ENCODE measurements at places on chromosomes 1 and 21.

GRCh38 chr1:111217183-111217910, 10.2 kb upstream of the CHI3L2 start:
- DNase-seq = no peak

DNA sequence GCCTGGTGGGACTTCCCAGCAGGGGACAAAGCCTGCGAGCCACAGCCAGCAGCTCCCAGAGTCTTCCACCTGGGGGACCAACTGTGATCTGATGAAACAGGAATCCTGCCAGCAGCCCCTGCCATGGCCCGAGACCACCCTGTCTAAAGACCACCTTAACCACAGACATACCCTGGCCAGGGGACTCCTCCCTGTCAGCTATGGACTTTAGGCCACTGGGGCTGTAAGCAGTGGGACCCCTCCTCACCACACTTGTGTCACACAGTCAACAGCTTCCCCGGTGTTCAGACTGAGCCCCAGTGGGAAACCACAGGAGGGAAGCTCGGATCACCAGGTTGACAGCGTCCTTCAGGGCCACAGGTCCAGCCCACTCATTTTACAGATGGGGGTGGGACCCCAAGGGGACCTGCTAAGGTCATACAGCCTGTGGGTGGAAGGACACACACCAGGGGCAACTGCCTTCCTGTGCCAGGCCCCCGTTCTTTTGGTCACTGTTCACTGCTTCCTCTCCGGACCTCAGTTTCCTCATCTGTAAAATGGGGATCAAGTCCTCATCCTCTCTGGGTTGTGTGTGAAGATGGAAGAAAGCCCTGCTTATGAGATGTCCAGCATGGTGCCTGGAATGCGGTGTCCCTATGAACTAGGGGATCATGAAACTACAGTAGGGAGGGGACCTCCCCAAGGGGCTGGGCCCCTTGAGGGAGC, 11.4 kb downstream of the EPHA2 start:
- no peak for DNase-seq

GRCh38 chr1:162373072-162373427, 3.6 kb downstream of the SPATA46 start:
- no peak for DNase-seq

GRCh38 chr1:230456478-230456877, 30.3 kb upstream of the PGBD5 start:
- no peak for DNase-seq

GRCh38 chr1:31658721-31659120, 14.0 kb upstream of the PEF1 start:
- no peak for DNase-seq

DNA sequence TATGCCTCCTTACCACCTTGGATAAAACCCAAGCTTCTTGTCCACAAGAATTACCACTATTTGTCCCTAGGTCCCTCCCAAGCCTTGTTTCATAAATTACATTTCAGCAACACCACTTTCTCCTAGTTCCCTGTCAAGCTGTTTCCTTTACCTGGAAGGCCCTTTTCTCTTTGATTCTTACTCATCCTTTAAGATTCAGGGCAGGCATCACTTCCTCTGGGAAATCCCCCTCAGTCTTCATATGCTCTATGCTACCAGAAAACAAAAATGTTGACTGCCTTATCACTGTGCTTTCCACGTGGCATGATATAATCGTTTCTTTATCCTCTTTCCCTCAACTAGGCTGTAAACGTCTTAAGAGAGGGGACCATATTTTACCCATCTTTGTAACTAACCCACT, 102.7 kb downstream of the LYST start:
- no peak for DNase-seq

DNA sequence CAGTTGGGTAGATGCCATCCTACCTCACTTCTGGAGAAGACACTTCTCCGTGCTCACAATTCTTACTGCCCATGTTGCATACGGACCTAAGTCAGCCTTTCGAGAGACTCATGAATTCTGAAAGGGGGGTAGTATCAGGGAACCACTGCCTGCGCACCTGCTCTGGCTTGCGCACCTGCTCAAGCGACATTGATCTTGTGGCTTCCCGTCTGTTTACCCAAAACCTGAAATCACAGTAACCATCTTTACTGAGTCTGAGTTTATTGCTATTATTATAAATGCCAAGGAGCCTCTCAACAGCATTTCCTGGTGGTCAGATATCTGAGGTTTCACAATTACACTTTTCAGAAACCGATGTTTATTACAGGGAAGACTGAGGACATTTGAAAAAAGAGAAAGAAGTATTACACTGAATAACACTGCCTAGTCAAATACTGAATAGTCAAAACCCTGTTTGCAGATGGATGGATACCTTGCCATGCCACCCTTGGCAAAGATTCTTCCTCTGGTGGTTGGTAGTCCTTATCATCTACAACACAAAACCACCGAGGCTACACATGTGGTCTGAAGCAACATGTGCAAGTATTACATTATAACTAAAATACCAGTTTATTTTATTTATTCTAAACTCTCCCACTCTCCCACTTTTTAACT, 208.7 kb downstream of the SIPA1L2 start:
- DNase-seq = no peak

GRCh38 chr1:38783640-38784229, 75.8 kb downstream of the RRAGC start:
- DNase-seq = no peak

- no peak for DNase-seq
Measured at GRCh38 chr1:60547821-60548220, 474.3 kb upstream of the C1orf87 start.

DNA sequence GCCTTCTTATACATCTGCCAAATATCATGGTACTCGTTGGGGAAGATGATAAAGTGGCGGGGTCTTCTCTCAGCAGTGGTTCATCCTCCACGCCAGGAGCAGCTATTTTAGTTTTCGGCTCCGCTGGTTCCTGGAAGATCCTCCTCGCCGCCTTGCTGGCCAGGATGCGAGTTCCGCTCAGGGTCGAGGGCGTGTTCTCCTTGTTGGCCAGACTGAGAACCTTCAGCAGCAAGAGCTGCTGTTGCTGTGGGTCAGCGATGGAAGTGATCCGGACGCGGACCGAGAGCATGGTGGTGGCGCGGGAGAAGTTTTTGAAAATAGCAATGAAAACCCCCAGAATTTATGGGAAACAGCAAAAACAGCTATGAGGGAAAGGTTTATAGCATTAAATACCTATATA, 11.4 kb upstream of the CFAP126 start:
- no peak for DNase-seq

- DNase-seq = no peak
Measured at GRCh38 chr1:96073100-96073499, 648.5 kb upstream of the PTBP2 start.

- no peak for DNase-seq
Measured at GRCh38 chr21:32803651-32804050, 32.1 kb upstream of the PAXBP1 start.

- DNase-seq = no peak
Measured at GRCh38 chr1:219074084-219074728, 99.5 kb upstream of the LYPLAL1 start.
